ENCODE measurements at places on chromosomes 3 and 15.

GRCh38 chr3:128427175-128427857, 39.4 kb downstream of the DNAJB8 start:
- no peak for DNase-seq

DNA sequence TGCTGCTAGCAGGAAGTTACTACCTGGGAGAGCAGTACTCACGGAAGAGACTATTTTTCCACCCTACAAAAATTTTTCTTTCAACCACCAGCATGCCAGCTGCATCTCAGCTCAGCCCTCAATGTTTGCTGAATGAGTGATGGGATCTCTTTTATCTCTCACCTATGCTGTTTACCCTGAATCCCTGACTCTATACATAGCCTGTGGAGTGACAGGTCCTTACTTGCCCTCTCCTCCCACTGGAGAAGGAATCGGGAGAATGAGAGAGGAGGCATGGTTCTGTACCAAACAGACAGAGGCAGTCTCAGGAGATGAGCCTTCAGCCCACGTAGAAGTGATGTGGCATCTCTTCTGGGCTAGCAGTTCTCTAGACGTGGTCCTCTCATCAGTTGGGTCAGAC, 6.7 kb upstream of the DGKG start:
- no peak for DNase-seq

DNA sequence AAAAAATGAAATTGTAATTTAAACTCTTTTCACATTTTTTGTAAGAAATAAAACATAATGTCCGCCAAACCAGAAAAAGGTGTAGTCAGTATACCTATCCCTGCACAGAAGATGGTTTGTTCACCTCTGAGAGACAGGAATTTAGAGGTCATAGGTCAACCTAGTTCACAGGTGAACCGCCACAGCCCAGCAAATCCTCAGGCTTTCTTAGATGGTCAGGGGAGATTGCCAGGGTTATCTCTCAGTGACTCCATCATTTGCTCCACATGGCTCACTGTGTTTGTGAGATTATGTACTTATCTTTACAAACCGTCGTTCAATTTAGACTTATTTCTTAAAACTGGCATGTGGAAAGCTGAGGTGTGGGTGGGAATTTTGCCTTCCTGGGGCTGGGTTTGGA, 264.2 kb downstream of the GABRG3 start:
- DNase-seq: no peak

GRCh38 chr3:145197051-145197820, 963.7 kb downstream of the PLOD2 start:
- no peak for DNase-seq

- no peak for DNase-seq
Measured at GRCh38 chr3:183350164-183350563, 78.3 kb downstream of the MCF2L2 start.

GRCh38 chr3:39443530-39443929, 23.9 kb upstream of the MOBP start:
- DNase-seq: no peak

DNA sequence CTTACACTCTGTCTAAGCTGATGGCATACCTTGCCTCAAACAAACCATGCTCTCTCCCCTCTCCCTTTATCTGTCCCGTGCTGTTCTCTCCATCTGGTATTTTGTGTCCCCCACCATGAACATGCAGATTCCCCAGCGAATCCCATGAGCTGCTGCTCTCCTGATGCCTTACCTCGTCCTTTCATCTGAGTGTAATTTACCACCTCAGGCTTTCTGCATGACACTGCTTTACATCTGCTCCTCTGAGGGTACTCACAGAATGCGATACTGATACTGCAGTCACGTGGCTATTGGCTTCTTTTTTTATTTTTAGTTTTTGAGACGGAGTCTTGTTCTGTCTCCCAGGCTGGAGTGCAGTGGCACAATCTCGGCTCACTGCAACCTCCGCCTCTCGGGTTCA, 341.7 kb downstream of the PTPRG start:
- DNase-seq: no peak

DNA sequence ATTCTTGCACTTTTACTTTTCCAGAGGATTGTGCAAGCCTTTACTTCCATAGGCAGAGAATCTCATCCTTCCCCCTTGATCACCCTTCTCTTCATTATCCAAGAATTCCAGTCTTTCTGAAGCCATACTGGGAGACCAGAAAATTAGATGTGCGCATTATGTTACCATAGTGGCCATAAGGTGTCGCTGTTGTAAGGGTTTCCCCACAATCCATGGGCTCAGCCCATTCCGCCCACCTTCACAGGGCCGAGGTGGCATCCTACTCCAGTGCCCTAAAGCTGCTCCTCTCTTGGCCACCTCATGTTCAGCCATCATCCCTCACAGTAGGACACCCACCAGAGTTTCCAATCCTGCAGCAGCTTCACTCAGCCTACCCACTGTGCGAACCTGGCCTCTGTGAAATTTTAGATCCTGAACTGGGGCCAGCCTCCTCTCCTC, 35.0 kb downstream of the CTSH start:
- DNase-seq: peak; percentile 78

DNA sequence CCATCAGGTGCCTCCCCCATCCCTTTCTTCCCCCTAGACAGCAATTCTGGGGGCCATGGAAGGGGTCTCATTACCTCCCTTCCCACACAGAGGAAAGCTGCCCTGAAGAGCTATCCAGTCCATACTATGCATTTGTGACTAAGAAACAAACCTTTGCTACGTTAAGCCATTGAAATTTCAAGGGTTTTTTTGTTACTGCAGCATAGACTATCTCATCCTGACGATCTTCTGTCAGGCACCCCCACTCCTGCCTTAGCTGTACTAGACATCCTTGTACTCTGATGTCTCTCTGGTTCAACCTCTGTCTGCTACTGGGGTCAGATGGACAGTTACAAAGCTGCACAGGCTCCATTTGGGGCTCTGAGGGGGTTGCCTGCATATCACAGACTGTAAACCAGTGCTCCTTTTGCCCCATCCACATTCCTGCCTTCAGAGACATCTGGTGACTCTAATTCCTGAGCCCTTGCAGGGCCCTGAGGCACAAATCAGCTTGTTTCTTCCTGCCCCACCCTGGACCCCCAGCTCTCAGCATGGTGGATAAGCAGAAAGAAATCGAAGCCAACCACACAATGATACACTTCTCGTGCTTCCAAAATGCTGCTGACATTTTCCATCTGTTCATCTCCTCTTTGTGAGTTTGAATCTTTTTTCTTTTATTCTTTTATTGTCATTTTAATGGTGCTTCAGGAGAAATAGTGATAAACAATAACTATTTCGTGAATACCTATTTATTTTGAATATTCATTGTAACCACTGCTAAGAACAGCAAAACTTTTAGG, 21.6 kb upstream of the NSMCE3 start:
- DNase-seq: no peak

All from suppressor macrophage (primary cell).